ENCODE measurements at places on chromosomes 4 and X.
A peak's percentile ranks its signal among the peaks of the same experiment; 100 is the strongest.

- no peak for DNase-seq
Measured at GRCh38 chr4:104344342-104344980, 150.2 kb downstream of the CXXC4 start.

- peak; percentile 64 for DNase-seq
Measured at GRCh38 chrX:2679534-2680485, 11.3 kb upstream of the CD99 start.

GRCh38 chrX:150062292-150063137, 124.2 kb upstream of the EOLA2 start:
- peak; percentile 54 for DNase-seq

DNA sequence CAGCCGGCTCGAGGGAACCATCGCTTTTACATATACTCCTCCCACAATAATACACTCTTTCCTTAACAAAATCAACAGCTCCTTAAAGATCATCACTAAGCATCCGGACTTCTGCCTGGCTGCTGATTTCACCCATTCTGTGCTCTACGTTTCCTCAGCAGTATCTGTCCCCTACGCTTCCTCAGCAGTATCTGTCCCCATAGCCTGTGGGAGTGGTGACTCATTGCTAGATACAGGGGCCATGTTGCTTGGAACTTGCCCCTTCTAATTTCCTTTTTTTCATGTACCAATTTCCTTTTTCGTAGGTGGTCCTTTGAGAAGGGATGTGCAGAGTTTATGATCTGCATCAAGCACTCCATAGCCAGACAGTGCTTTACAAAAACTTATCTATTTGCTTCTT, 18.6 kb downstream of the MAP3K15 start:
- no peak for DNase-seq

- no peak for DNase-seq
Measured at GRCh38 chr4:3010577-3010976, 47.2 kb downstream of the GRK4 start.

DNA sequence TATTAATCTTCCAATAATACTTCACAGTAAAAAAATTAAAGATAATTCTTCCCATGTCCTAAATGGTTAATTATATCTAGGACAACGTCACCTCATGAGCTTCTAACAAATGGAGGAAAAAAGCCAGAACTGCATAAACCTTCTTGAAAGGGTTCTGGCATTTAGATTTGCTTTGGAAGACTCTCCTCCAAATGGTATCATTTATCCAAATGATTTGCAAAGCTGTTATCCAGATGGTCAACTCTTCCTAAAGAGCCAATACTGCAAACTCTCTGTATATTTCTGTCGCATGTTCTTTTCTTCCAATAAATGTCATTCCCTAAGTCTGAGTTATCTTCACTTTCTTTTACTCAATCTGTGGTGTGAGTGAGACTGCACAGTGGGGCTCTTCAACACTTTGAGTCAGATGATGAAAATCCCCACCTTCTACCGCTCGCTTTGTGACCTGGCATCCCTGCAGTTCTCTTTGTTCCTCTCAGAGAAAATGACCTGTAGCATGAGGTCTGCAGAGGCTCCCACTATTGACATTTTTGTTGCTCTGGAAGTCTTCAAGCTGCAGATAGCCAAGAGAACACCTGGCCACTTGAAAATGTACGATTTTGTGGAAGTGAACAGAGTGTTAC, 52.9 kb downstream of the TMEM150C start:
- no peak for DNase-seq

DNA sequence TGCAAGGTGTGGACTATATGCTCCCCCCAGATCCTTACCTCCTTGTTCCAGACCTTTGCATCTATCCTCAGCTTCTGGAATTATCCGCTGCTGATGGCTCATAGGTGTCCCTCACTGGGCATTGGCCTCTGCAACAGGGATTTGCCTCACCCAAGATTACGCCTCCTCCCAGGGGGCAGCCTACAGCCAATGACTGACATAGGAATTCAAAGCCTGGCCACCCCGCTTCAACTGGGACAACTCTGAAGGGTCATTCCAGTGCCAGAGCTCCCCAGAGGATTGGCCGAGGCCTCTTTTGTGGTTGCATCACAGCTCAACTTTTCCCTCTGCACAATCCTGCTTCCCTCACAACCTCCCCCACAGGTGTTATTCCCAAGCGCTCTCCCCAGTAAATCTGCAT, 5.0 kb downstream of the SYN1 start:
- no peak for DNase-seq
